Germinal center (tissue), 1 donor: ENCODE measurements at places on chromosomes 4 and X.

DNA sequence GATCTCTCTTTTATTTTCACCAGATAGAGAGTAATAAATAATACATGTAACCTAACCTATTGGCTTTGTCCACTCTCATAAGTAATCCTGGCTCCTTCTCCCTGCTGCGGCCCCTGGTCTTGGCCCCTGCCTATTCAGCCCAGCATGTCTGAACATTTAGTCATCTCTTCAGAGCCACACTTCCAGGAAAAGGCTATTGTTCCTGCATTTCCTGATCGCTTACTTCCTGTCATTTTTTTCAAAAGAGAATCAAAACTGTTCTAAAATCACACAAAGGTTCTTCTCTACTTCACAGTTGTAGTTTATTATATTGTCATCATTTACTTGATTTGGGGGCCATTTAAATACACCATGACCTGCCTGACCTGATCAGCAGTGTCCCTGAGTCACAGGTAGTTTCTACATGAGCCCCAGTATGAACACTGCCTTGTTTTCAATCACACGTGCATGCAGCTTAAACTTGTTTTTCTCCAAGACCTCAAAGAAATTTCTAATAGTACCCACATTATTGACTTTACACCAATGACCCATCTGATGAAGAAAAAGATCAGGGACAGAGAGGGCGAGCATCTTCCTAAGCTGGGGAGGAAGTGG lies 47.4 kb upstream of the KDR start:
- DNase-seq: no peak

GRCh38 chrX:133666256-133666655 lies 251.0 kb upstream of the GPC4 start:
- DNase-seq: no peak

GRCh38 chr4:36523182-36523581 lies 241.8 kb downstream of the DTHD1 start:
- DNase-seq: no peak

GRCh38 chrX:103393487-103393886 lies 17.1 kb downstream of the BEX3 start:
- DNase-seq: no peak

GRCh38 chrX:133287860-133288259 lies 69.7 kb upstream of the TFDP3 start:
- no peak for DNase-seq

DNA sequence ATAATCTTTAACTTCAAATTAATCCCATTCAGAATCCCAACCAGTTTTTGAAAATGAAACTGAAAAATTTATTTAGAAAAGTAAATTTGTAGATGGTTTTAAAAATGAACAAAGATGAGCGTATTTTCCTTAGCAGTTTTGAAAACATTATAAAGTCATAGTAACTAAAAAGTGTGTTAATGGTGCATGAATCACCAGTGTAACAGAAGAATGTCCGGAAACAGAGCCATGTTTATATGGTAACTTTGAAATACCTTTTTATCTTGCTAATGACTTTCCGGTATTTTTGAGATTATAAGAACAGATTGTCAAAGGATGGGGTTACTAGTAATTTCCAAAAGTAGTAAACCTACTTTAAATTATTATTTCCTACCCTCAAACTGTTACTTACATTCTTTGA lies 145.9 kb downstream of the IRS4 start:
- no peak for DNase-seq

DNA sequence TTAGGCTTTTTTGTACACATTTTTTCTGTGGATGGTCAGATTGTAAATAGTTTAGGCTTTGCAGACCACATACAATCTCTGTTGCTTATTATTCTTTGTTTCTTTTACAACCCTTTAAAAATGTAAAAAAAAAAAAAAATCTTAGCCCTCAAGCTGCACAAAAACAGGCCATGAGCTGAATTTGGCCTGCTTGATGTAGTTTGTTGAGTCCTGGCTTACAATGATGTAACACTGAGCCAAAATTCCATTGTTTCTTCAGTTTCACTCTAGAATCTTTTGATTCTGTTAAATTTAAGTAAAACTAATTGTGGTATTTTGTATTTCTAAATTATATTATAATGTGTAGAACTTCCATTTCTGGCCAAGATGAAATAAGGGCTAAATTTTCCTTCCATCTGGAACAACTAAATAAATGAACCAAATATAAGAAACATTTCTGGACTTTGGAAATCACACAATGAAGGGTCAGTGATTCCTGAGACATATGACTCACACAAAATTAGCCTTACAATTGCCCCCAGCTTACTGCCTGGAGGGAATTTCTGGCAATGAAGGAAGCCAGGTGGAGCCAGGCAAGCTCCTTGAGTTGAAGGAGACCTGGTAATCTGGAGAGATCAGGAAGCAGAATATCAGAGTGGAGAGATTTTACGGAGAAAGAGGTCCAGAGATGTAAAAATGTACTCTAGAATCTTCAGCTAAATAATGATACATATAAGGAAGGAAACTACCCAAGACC lies 29.8 kb downstream of the IQCM start:
- DNase-seq: no peak

GRCh38 chr4:7429601-7430078 lies 5.1 kb downstream of the PSAPL1 start:
- DNase-seq: no peak

DNA sequence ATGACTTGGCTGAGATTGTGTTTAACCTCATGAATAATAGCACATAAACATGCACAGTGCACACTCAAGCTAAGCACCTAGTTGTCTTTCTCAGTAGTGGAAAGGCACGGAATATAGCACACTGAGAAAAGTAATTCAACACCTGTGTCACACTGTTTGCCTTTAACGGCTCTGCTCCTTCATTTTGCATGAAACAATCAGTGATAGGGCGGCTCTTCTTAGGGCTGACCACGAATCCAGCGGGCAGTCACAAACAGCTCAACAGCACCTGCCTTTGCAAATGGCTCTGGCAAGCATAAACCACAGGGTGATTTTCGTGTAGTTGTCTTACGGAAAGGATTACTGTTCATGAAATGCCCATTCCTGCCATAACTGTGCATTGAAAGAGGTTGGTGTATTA lies 954.0 kb upstream of the TENM3 start:
- DNase-seq: no peak

DNA sequence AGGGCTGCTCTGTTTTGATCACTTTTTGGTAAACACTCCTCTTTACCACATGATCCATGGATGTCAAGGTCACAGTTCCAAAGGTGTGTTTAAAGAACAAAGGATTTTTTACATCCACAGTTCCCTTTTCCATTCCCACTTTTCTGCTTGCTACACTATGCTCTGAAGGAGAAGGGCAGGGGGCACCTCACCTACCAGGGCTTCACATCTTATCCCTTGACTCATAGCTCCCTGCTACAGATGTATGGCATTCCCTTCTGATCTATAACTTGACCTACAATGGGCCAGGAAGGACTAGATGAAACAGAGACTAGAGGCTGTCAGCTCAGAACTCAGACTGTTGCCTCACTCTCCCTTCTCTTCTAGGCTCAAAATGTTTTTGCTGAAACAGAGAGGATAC lies 233.1 kb upstream of the RPS6KA3 start:
- DNase-seq: no peak

DNA sequence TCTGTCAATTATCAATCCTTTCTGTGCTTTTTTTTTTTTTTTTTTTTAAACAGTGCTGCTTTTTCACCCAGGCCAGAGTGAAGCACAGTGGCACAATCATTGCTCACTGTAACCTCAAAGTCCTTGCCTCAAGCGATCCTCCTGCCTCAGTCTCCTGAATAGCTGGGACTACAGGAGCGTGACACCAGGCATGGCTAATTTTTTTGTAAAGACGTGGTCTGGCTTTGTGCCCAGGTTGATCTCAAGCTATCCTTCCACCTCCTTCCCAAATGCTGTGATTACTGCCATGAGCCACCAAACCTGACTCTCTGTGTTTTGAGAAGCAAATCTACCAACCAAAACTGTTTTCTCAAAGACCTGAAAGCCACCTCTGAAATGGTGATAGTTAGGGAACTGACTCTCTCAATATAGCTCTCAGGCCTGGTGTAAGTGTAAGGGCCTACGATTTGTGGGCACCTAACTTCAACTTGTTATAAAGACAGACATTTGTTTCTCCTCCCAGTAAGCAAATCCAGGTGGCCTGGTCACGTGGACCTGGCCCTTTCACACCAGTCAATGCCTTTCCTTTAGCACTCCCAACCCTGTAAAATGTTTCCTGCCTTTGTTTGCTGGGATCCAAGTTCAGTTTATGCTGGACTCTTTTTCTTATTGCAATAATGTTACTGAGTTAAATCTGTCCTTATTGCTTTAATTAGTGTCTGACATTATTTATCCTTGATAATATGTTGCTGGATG lies 2015.9 kb downstream of the PCDH7 start:
- DNase-seq: no peak

- DNase-seq: no peak
These were observed 157.4 kb downstream of the SPRY1 start for GRCh38 chr4:123553733-123554637.

GRCh38 chrX:136015016-136015415 lies 29.8 kb downstream of the SLC9A6 start:
- no peak for DNase-seq
